Stimulated activated CD4-positive, alpha-beta T cell treated with anti-CD3 and anti-CD28 coated beads, Interleukin-1b, Interleukin-23, amount 100 ng/mL, for 1 hour (primary cell): ENCODE measurements at places on chromosomes 3 and 15.

GRCh38 chr15:69685512-69686452, 233.2 kb downstream of the RPLP1 start:
- no peak for DNase-seq

DNA sequence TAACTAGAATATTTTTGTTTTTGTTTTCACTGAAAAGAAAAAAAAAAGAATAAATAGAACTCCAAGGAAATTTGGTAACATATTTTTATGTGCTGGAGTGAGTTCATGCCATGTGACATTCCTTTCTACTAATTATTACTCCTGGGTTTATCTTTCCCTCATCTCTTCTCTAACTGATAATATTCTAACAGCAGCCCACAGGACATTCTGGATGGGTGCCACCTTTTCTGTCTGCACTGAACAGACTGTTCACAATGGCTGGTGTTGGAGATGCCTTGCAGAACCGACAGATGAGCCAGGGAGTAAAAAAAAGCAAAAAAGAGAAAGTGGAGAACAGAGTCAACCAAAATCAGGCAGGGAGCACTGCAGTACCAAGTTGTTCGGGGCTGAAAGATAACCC, 151.3 kb downstream of the OR4M2 start:
- no peak for DNase-seq

DNA sequence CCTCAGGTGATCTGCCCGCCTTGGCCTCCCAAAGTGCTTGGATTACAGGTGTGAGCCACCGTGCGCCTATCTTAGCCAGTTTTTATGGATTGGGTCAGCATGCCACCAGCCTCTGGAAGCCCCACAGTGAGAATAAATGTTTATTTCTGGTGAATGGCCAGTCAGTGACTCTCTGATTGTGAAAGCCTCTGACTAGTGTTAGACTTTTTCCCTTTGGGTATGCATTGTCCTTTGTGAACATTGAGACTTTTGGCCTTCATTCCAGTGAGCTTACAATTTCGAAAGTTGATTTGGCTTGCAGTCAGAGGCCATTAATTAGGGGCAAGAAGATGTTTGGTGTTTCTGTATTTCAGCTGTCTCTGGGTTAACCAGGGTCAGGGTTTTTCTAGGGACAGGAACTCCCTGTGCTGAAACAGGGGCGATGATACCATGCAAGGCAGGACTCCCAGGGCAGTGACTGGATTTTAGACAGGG, 274.5 kb upstream of the C2CD4B start:
- no peak for DNase-seq

DNA sequence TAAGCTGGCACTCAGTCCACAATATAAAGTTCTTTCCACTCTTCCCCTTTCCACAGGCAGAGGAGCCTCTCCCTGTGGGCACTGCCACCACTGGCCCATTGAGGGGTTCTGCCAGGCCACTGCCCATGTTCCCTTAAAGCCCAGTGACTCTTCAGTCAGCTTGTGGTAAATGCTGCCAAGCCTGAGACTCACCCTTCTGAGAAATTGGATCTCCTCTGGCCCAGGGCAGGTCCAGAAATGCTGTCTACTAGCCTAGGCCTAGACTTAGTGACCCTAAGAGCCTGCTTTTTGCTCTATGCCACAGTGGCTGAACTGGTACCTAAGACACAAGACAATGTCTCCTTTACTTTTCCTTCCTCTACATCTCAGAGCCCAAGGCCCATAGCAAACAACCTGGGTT, 295.8 kb downstream of the RBMS3 start:
- DNase-seq = no peak

GRCh38 chr3:128112357-128112968, 11.1 kb downstream of the RUVBL1 start:
- DNase-seq = no peak

- DNase-seq = no peak
Measured at GRCh38 chr15:67808821-67809220, 16.5 kb upstream of the SKOR1 start.

DNA sequence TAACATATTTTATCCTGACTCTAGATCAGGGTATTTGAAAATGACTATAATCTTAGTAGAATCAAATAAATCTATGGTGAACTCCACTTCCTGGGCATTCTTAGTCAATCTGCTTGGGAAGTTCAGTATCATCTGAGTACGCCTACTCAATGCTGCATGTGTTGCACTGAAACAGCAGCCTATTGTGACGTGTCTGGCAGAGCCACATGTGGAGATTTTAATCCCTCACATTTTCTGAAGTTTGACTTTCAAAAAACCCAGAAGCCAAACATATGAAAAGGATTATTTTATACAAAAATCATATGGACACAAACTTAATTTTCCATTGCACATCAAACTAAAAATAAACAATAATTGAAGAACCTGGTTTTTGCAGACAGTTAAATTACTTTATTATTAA, 798.3 kb downstream of the ROBO1 start:
- DNase-seq = no peak

DNA sequence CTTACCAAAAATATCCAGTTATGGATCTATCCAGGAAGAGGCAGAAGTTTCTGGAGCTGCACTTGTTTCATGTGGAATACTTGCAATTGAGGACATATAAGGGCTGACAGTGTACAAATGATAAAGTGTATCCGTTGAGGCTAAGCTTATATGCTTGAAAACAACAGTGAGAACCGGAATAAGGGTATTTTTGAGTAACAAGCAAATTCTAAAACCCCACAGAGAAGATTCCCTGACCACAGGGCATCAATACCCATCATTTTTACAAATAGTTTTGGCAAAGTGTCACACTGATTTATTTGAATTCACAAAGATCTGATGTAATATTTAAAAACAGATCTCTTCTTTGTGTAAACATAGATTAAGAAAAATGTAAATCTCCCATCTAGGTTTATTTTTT, 208.4 kb downstream of the FMN1 start:
- DNase-seq = no peak

DNA sequence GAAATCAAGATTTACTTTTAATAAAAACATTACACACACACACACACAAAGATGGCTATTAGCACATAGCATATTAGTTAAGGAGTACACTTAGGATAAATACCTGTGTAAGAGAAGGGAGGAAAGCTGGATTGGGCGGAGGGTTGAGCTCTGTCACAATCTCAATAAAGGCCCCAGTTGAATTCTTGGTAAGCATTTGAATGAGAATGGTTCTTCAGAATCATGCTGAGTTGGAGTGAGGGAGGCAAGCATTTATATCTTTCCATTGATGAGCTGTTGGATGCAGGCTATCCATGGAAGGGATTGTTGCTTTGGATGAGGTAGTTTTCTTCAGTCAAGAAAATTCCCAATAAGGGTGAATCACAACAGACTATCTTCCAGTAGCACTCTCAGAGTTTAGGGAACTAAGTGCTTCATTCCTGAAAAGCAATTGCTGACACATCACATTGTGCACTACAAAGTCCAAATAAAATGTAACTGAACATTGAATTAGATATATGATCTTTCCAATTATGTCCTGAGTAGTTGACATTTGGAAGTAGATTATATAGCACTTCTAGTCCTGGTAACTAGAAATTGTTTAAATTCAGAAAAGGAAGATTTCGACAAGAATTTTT, 95.7 kb downstream of the SUCNR1 start:
- no peak for DNase-seq

GRCh38 chr15:29376590-29376989, 107.0 kb upstream of the NSMCE3 start:
- no peak for DNase-seq

DNA sequence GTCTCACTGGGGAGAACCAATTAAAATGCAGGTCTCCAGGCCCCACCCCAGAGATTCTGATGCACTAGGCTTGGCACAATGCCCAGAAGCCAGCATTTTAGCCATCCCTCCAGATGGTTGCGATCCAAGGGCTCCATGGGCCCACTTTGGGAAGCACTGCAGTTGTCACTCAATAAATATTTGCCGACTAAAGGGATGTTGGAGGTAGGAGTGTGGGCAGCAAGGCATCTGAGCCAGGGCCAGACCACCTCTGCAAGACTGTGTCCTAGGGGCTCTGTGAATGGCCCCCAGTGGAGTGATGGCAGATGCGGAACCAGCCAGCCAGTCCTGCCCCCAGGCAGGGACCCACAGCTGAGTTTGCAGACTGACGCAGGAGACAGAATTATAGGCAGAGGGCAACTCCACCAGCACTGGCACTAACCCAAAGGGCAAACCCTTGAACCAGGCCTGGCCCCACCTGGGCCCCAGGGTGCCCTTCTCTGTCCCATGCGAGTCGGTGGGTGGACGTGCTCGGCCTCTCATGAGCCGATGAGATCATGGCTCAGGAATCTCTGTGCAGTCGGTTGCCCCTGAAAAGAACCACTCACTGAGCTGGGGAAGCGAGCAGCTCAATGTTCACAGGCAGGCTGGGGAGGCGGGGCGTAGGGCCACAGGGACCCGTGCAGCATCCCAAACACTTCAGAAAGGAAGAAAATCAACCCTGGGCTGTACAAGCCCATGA, 49.7 kb downstream of the SEMA5B start:
- DNase-seq = no peak

GRCh38 chr3:129052675-129053074, 7.9 kb upstream of the GP9 start:
- DNase-seq = no peak

- no peak for DNase-seq
Measured at GRCh38 chr15:67380921-67381320, 126.3 kb downstream of the IQCH start.

DNA sequence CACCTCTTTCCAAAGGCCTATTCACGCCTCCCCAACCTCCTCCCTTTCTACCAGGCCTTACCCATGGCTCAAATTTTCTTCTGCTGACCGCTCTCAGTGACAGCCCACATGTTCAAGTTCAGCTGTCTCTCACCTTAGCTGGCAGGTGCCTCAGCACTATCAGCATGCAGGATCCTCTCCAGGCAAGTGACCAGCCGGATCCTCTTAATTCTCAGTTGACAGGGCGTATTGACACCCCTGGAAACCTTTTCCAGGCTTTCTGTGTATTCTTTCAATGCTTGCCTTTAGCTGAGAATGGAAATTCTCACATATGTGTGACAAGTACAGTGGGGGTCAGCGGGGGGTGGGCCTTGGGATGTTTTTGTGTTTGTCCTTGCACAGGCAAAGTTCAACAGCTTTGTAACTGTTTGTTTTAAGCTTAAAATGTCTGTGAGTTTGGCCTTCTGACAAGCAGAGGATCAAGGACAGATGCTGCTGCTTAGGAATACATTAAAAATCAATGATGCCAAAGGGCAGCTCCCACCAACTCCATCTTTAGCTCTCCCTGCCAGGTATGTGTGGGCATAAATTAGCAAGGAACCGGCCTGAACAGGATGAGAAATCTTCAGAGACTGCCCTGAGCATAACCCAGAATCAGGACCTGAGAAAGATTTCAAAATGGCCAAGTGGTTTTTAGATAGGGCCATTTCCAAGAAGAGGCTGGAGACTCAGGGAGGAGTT, 17.4 kb upstream of the BDH1 start:
- DNase-seq = no peak
